Right forelimb (tissue), 1 donor: ENCODE measurements at places on chromosomes 11 and 22.

GRCh38 chr22:17065433-17065832, 19.4 kb upstream of the IL17RA start:
- DNase-seq = no peak

DNA sequence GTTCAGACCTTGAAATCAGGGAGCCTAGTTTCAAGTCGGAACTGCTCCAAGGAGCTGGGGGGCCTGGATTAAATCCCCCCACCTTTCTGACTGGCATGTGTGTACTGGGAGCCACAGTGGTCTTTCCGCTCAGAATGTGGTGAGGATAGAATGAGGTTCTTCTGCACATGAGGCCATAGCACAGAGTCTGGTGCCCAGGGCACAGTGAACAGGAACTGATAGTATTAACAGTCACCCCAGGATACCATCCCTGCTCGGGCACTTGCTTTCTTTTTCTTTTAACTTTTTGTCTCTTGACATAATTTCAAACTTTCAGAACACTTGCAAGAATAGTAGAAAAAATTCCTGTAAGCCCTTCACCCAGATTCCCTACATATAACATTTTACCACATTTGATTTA, 28.8 kb downstream of the LMO1 start:
- DNase-seq = no peak

GRCh38 chr11:110463153-110463552, 33.4 kb downstream of the FDX1 start:
- DNase-seq = peak; percentile 71

GRCh38 chr11:72618803-72619202, 55.4 kb downstream of the PDE2A start:
- no peak for DNase-seq

- no peak for DNase-seq
Observed at GRCh38 chr11:120229451-120230424, 10.2 kb upstream of the POU2F3 start.

DNA sequence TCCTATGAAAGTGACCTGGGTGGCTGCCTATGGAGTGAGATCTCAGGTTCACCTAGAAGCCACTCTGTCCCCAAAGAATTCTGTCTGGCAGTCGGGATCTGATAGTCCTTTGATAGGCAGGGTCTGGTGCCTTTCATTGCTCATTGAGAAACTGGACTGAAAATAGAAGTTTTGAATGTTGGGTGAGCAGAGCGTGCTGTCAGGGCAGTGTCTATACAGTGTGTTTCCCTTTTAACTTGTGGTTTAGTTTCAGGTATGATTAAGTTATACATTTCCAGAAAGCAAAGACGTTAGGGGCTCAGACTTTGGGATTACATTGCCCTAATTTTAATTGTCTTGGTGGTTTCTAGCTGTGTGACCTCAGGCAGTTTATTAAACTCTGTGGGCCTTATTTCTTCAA, 111.3 kb upstream of the PAX6 start:
- no peak for DNase-seq

- DNase-seq = no peak
Observed at GRCh38 chr11:103234974-103235373, 125.7 kb downstream of the DYNC2H1 start.

DNA sequence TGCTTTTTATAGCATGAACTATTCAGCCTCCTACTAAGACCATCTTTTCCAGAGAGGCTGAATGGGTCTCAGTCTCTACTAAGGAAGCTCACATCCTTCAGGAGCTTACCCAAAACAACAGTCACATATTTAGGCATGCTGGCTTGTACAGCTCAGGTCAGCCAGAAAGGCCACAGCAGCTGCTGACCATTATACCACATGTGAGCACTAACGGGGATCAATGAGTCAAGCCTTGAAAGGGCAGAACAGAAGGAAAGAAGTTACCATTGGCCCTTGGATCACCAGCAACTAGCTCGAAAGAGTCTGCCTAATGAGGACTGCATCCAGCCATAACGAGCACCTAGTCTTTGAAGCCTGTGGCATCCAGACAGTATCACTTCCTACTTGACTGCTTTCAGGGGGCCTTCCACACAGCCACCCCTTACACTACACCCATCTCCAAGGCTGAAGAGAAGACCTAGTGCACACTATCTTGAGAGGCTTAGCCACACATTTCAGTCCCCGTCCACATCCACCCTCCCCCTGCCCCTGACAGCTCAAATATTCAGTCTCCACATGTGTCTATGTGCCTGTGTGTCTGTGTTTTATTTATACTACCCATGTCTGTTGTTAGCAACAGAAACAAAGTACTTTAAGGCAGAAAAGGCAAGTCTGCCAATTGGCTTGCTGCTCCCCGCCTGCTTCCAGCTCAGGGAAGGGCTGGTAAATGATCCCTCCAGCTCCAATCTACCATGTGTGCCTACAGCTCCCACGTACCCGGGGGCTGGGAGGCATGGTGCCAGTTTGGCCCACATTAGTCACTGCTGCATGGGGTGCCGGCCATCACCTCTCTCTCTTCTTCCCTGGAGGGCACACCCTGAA, 95.5 kb downstream of the RPL27A start:
- DNase-seq = peak; percentile 85

GRCh38 chr11:44207292-44207691, 102.6 kb downstream of the ALX4 start:
- no peak for DNase-seq

DNA sequence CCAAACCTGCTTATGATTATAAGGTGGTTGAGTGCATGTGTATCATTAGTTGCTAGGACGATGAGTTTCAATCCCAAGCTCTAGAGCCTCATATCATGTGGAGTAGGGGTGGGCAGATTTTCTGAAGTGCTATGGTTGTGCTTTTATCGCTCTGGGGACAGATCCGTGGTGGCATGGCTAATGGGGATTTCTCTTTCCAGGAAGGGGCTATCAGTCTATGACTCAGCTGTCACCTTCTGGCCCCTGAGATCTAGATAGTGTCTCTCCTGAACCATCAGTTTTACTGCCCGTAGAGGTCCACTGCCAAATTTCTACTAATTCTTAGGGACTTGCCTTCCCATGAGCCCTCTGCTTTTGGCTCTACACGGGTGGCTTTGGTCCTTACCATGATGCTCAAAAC, 51.8 kb downstream of the FDX1 start:
- DNase-seq = no peak

DNA sequence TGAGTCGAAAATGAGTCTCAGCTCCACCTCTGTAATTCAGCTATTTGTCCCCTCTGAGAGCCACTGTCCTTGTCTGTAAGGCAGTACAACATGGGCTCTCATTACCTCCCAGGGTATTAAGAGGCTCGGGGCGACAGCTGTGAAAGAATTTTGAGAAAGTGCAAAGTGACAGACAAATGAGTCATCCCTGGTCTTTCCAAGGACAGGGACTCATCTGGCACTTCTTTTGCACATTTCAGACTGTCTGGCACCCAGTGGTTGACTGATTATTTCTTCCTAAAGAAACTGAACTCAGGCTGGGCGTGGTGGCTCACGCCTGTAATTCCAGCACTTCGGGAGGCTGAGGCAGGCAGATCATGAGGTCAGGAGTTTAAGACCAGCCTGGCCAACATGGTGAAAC, 62.1 kb upstream of the ARFGAP3 start:
- peak; percentile 21 for DNase-seq

- DNase-seq = no peak
Observed at GRCh38 chr11:13952221-13952620, 10.3 kb upstream of the SPON1 start.

DNA sequence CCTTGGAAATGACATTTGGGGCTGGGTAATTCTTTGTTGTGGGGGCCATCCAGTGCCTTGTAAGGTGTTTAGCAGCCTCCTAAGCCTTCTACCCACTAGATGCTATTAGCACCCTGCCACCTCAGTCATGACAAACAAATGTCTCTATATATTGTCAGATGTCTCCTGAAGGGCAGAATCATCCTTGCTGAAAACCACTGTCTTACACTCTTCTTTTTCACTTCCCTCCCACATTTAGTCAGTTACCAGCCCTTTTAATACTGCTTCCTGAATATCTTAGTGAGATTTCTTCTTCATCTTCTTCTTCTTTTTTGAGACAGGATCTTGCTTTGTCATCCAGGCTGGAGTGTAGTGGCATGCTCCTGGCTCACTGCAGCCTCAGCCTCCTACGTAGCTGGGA, 33.1 kb downstream of the TNRC6B start:
- no peak for DNase-seq

DNA sequence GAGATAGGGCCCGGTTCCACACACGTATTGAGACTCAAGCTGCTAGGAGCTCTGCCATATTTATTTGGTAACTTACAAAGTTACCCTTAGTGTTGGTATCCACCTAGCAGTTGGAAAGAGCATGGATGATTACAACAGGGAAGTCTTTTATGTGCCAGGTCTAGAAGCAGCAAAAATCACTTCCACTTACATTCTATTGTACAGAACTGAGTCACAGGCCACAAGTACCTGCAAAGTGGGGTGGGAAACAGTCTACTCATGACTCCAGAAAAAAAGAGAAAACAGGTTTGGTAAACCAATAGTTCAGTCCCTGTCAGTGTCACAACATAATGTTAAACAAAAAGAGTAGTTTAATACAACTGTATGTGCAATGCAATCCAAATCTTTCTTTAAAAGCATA, 279.6 kb upstream of the PITPNB start:
- DNase-seq = no peak

DNA sequence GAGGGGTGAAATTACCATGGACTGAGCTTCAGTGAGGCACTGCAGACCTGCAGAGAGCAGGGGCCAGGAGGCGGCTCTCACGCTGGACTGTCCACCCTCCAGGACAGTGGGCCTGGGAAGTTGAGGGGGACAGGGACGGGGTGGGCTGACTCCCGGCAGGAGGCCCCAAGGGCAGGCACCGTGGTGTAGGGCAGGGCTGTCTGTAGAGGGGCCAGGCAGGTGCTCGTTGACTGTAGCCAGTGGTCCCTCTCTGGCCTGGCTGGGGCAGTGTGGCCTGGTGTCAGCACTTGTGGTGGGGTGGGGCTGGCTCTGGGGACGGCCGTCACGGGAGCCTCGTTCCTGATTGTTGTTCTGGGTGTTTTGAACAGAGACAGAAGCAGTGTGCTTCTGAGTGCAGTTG, 46.4 kb downstream of the MUC6 start:
- DNase-seq = no peak

DNA sequence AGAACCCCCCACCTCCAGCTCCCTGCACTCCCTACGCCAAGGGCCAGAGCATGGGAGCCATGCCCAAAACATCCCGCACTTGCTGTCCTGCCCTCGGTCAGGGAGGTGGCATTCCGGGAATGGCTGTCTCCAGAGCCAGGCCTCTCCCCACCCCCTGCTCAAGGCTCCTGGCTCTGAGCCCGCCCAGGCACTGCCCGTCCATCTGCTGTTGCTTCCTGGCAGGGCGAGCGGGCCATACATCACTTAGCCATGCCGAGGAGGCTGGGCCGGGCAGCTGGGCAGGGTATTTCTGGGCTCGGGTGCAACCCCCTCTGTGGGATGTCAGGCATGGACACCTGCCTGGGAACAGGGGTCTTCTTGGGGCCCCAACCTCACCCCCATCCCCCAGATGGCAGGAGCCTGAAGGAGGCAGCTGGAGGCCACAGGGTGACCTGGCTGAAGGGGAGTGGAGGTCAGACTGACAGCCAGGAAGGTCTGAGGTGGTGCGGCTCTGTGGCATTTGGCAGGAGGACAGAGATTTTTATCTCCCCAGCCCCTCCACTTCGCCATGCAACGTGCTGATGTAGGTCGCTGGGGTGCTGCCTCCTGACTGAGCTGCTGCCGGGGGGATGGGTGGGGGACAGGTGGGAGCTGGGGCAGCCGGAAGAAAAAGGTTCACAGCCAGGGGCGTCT, 8.7 kb upstream of the CABP7 start:
- DNase-seq = no peak

- DNase-seq = no peak
Observed at GRCh38 chr11:93225662-93226061, 27.9 kb upstream of the SLC36A4 start.

GRCh38 chr11:111770581-111771134, 4.5 kb upstream of the PPP2R1B start:
- DNase-seq = no peak

GRCh38 chr11:122737951-122738693, 82.6 kb downstream of the UBASH3B start:
- DNase-seq = no peak

DNA sequence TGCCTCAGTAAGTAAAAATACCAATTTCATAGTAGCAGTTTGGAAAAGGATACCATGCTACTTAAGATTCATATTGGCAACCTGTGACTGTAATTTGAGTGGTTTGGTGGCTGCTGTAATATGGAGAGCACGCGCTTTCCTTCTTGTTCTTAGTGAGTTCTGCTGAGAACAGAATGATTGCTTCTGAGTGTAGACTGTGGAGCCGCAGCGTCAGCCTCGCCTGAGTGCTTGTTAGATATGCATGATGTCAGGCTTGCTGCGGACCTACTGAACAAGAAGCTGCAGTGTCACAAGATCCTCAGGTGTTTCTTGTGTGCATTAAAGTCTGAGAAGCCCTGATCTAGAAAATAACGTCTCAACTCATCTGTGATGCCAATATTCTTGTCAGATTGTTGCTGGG, 143.2 kb downstream of the ARHGAP42 start:
- no peak for DNase-seq

- DNase-seq = no peak
Observed at GRCh38 chr22:48424201-48424627, 1403.5 kb downstream of the BRD1 start.

DNA sequence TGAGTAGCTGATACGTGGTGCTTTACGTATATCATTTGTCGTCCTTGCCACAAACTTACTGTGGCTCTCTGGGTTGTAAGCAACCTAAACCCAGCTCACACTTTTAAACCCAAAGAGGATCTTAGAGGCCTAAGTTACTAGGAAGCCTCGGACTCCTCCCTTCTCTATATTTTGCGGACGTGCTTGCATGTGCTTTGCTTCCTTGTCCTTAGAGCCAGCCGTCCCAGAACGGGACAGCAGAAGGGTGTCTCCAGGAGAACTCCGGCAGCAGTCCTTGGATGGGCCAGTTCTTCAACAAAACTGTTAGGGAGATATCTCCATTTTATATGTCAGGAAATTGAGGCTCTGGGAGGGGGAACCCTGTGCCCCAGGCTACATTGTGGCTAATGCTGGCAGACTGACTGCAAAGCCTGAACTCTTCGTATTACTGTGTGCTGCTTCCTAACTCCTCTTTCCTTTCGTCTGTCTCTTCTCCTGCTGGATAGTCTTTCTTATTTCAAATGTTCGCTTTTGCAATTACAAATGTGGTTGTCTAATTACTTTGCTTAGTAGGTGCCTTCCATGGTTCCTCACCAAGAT, 33.8 kb downstream of the TNRC6B start:
- no peak for DNase-seq

DNA sequence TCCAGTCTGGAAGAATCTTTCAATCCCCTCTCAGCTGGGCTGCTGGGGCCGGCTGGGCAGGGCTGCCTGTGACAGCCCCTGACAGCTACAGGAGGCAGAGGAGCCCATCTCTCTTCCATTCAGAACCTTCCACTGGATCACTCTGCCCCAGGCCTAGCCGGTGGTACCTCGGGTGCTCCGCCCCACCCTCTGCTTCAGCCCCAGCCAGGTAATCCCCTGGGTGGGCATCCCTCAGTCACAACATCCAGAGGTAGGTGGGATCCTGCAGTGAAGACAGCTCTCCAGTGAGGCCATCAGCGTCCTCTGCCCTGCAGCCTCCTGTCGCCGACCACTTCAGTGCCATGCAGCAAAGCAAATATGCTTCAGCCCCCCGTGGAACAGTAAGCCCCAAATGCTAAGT, 223.7 kb downstream of the DSCAML1 start:
- DNase-seq = no peak
